ENCODE measurements at places on chromosomes 3 and 15.
A peak's percentile ranks its signal among the peaks of the same experiment; 100 is the strongest.

GRCh38 chr15:28975766-28976179, 90.0 kb downstream of the APBA2 start:
- DNase-seq, result peak; percentile 80

GRCh38 chr15:71572452-71573053, 237.8 kb upstream of the NR2E3 start:
- no peak for DNase-seq

- no peak for DNase-seq
Observed at GRCh38 chr15:31352339-31352751, 25.7 kb downstream of the KLF13 start.

- no peak for DNase-seq
Observed at GRCh38 chr3:53694666-53695323, 151.4 kb downstream of the CHDH start.

DNA sequence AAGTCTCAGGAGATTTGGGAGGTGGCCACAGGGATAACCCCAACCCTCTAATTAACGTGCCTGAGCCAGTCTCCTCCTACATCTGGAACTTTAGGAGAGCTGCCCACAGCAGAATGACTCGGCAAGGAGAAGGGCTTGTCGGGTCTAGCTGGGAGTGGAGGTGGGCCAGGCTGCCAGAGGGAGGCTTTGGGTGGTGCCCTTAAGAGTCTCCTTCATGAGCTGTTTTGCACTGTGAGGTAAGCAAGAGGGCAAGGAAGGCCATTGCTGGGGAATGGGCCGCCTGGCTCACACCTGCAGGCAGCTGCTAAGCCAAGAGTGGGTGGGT, 3.6 kb upstream of the TNK2 start:
- no peak for DNase-seq

GRCh38 chr3:140627756-140628155, 50.1 kb upstream of the TRIM42 start:
- no peak for DNase-seq

All from activated CD4-positive, alpha-beta T cell treated with anti-CD3 and anti-CD28 coated beads for 4 hours (primary cell).